Activated T-cell treated with anti-CD3 and anti-CD28 coated beads, Interleukin-2, amount 50 U/mL, for 72 hours (primary cell): ENCODE measurements at places on chromosomes 5 and 9. TPM values are rescaled to one million over a fixed set of nuclear protein-coding genes. Genes with fewer than 3 reads are reported as not detected.

Gene ANXA2R
- 9.9 TPM for total RNA-seq

GRCh38 chr5:118533156-118533555 lies 455.2 kb downstream of the DTWD2 start:
- no peak overlapping the region for H3K4me3 ChIP-seq
- no peaks in the 10 kb centered on the region for H3K27me3 ChIP-seq
- H3K27ac ChIP-seq = no peak overlapping the region
- DNase-seq = no peak
- H3K4me1 ChIP-seq = no peaks in the 10 kb centered on the region

GRCh38 chr5:74642543-74642863 lies 2.0 kb upstream of the ENC1 start:
- no peak overlapping the region for H3K27ac ChIP-seq
- H3K27me3 ChIP-seq = peaks cover 76% of the 10 kb centered on the region
- H3K4me1 ChIP-seq = peaks cover 50% of the 10 kb centered on the region
- H3K36me3 ChIP-seq = no peaks in the 10 kb centered on the region
- peak overlapping the region; percentile 97 for H3K4me3 ChIP-seq

DNA sequence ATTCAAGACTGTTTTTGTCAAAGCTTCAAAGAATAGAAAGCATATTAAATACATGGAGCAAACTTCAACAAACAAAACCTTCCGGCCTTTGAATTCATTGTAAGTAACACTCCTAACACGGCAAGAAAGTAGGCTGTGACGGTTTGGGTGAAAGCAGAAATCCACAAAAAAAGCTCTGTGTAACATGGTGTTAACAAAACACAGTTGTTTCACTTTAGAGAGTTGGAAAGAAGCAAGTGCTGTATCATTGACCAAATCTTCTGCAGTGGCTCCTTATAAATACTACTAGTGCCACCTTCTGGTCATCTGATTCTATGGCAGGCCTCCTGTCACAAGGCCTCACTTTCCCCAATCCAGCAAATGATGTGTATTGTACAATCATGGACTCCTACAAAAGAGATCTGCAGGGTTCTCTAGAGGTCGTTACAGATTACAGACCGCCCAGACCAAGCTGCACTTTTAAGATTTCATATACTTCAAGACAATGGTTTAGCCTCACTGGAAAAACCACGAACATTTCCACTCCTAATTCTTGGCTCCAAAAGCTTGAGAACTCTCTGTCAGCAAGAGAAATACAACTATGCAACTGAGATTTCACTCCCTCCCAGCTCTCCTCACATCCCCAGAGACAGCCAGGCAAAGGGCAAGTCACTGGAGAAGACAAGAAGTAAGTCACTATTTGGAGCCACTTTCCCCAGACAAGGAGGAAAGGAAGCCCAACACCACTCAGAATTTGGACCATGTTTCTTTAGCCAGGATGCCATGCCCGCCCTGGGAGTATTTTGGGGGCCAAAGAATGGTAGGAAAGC lies 196.2 kb downstream of the DTWD2 start:
- H3K27ac ChIP-seq = no peak overlapping the region
- H3K36me3 ChIP-seq = no peaks in the 10 kb centered on the region
- peak; percentile 23 for DNase-seq
- no peaks in the 10 kb centered on the region for H3K27me3 ChIP-seq

GRCh38 chr9:33288828-33289483 lies 1.4 kb upstream of the NFX1 start:
- H3K4me1 ChIP-seq = peaks cover 46% of the 10 kb centered on the region
- DNase-seq = no peak
- H3K27ac ChIP-seq = peak overlapping the region; percentile 64
- peak overlapping the region; percentile 90 for H3K4me3 ChIP-seq
- H3K27me3 ChIP-seq = no peaks in the 10 kb centered on the region

Gene TSLP
- total RNA-seq = 3.6 TPM

Gene PTCH1
- total RNA-seq = 5.9 TPM

- H3K4me3 ChIP-seq = no peak overlapping the region
- no peak for DNase-seq
- no peaks in the 10 kb centered on the region for H3K27me3 ChIP-seq
- peaks cover 24% of the 10 kb centered on the region for H3K4me1 ChIP-seq
These were observed 5.1 kb downstream of the POLR3G start for GRCh38 chr5:90479611-90480385.

DNA sequence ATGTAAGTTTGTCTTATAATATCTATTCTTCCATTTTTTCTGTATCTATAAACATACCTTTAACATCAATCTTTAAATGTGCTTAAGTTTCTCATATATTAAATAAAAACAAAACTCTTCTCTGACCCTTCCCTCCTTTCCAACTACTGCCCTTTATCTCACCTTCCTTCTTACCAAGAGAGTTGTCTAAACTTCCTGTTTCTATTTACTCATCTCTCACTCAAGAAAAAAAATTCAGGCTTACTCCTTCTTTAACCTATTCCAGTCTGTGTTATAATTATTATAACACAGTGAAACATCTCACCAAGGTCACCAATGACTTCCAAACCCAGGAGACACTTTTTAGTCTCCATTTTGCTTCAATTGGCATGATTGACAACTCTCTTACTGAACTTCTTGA lies 140.9 kb downstream of the CCDC171 start:
- H3K27ac ChIP-seq = no peak overlapping the region
- no peak for DNase-seq
- H3K27me3 ChIP-seq = no peaks in the 10 kb centered on the region
- no peaks in the 10 kb centered on the region for H3K36me3 ChIP-seq

GRCh38 chr5:116896001-116896400 lies 321.4 kb upstream of the SEMA6A start:
- H3K27me3 ChIP-seq = no peaks in the 10 kb centered on the region
- DNase-seq = no peak
- H3K4me1 ChIP-seq = no peaks in the 10 kb centered on the region
- H3K36me3 ChIP-seq = no peaks in the 10 kb centered on the region
- no peak overlapping the region for H3K27ac ChIP-seq
- no peak overlapping the region for H3K4me3 ChIP-seq

- H3K36me3 ChIP-seq = no peaks in the 10 kb centered on the region
- no peak overlapping the region for H3K4me3 ChIP-seq
- H3K4me1 ChIP-seq = no peaks in the 10 kb centered on the region
- DNase-seq = no peak
- no peak overlapping the region for H3K27ac ChIP-seq
These were observed 118.7 kb upstream of the SNX2 start for GRCh38 chr5:122656160-122656559.

GRCh38 chr9:68919661-68920060 lies 94.3 kb downstream of the PRKACG start:
- H3K27ac ChIP-seq = no peak overlapping the region
- H3K4me1 ChIP-seq = peaks cover 9% of the 10 kb centered on the region
- no peaks in the 10 kb centered on the region for H3K36me3 ChIP-seq
- DNase-seq = no peak

DNA sequence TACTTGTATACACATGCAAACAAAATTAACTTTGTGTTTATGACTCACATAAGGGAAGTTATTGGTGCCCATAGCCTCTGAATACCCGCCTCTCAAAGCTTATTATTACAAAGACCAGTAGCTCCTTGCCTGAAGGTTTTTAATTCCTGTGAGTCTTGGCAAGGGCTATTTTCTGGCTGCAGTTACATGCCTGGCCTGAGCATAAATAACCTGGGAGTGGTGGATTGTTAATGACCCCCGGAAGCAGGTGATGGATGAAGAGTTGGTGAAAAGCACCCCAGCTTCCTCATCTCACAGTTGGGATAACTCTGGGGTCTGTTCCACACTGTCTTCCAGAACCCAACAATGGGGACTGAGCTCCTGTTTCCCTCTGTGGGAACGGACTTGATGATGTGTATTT lies 594.5 kb downstream of the PDE4D start:
- no peak for DNase-seq
- no peaks in the 10 kb centered on the region for H3K36me3 ChIP-seq
- H3K4me1 ChIP-seq = peaks cover 16% of the 10 kb centered on the region
- no peaks in the 10 kb centered on the region for H3K27me3 ChIP-seq

Gene CDX1
- not detected for total RNA-seq

GRCh38 chr9:71716138-71716909 lies 52.0 kb downstream of the CEMIP2 start:
- DNase-seq = no peak
- peaks cover 5% of the 10 kb centered on the region for H3K4me1 ChIP-seq
- H3K4me3 ChIP-seq = no peak overlapping the region
- no peak overlapping the region for H3K27ac ChIP-seq

Gene RASEF
- total RNA-seq = not detected

DNA sequence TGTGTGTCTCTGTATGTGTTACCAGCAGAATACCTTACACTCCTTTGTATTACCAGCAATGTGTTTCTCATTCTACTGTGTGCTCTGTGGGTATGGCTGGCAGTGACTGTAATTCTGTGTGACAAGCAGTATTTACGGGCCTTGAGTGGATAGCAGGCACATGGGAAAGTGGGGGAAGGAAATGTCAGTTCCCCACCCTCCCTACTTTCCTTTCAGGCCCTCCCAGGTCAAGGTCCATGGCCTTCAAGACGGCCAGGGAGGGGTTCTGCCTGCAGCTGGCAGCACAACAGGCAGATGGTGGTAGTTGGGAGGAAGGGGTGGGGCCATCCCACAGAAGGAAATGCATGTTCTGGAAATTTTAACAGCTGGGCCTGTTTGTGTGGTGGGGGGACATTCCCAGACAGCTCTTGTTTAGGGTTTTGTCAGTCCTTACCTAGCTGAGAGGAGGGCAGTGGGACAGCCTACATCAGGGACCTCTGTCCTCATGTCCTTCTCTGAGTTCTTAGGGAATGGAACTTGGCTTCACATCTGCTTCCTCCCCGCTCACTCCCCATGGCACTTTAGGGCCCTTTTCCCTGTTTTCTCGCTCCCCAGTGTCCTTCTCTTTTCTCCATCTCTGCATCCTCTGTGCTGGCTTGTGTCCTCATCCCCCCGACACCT lies 14.6 kb upstream of the TNIP1 start:
- H3K4me1 ChIP-seq = peaks cover 97% of the 10 kb centered on the region
- H3K27me3 ChIP-seq = peaks cover 15% of the 10 kb centered on the region
- peak overlapping the region; percentile 47 for H3K27ac ChIP-seq
- no peak overlapping the region for H3K4me3 ChIP-seq

Gene NR5A1
- not detected for total RNA-seq

DNA sequence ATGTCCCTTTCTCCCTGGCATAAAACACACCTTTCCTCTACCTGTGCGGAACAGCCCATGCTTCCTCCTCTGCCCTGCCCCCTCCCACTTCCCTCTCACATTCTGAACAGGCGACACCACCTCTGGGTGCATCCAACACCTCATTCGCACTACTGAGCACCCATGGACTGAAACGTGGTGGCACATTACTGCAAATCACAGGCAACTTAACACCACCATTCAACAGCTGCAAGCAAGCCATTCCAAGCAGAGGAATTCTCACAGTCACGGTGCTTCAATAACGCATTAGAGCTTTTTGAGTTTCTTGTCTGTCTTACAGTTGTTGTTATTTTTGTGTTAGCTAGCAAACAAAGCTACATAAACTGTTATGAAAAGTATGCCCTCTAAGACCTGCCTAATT lies 298.2 kb upstream of the TAS2R1 start:
- H3K4me1 ChIP-seq = no peaks in the 10 kb centered on the region
- no peaks in the 10 kb centered on the region for H3K27me3 ChIP-seq
- H3K4me3 ChIP-seq = no peak overlapping the region
- H3K36me3 ChIP-seq = peaks cover 3% of the 10 kb centered on the region
- no peak for DNase-seq

DNA sequence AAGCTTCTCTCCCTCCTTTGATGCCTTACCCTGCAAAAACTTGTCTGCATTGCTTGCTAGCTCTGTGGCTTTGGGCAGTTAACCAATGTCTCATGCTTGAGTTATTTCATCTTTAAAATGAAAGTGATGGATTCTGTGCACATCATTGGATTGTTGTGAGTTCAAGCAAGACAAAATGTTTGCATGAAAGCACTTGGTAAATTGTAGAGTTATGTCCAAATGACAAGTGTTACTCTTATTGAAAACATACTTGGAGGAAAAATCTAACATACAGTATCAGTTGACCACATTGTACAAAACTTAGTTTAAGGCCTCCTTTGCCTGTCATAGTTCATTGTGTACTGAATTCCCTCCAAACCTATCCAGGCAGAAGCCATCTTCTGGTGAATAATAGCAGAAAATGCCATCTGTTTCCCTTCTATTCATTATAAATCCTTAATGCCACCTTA lies 30.0 kb downstream of the TGFBR1 start:
- H3K36me3 ChIP-seq = peaks cover 14% of the 10 kb centered on the region
- H3K4me3 ChIP-seq = peak overlapping the region; percentile 79
- no peak for DNase-seq

DNA sequence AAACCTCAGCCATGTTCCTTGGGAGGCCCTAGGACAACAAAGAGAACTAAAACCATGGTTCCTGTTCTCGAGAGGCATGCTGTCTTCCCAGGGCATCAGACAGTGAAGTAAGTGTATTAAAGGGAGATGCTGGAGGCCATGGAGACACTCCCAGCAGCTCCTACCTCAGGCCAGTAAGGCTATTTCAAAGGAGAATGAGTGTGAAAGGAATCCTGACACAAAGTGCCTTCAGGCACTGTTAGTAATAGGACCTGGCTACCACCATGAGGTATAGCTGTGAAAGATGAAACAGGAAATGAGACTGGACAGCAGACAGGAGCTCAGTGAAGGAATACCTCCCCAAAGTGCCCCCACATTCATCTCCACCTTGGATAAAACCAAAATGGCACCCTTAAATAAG lies 71.0 kb downstream of the FANCC start:
- peaks cover 4% of the 10 kb centered on the region for H3K36me3 ChIP-seq
- DNase-seq = no peak
- H3K4me3 ChIP-seq = no peak overlapping the region
- no peaks in the 10 kb centered on the region for H3K4me1 ChIP-seq

DNA sequence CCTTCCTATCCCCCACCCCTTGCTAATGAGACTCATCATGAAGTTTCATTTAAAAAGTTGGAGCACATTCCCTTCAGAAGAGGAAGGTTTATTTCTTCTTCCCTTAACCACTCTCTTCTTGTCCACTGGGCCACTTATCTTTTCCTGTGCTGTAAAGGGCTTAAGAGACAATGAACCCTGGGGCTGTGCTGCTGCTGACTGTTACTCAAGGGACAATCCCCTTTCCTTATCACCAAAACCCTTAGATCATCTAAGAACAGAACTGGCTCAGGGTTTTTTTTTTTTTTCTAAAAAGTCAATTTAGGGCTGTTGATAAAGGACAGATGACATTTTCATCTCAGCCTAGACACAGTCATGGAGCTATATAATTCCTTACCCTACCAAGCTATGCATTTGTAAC lies 29.6 kb downstream of the CAPSL start:
- peak; percentile 27 for DNase-seq
- H3K4me3 ChIP-seq = peak overlapping the region; percentile 42
- H3K36me3 ChIP-seq = peaks cover 15% of the 10 kb centered on the region
- no peaks in the 10 kb centered on the region for H3K27me3 ChIP-seq
- peaks cover 63% of the 10 kb centered on the region for H3K4me1 ChIP-seq
- peak overlapping the region; percentile 43 for H3K27ac ChIP-seq

DNA sequence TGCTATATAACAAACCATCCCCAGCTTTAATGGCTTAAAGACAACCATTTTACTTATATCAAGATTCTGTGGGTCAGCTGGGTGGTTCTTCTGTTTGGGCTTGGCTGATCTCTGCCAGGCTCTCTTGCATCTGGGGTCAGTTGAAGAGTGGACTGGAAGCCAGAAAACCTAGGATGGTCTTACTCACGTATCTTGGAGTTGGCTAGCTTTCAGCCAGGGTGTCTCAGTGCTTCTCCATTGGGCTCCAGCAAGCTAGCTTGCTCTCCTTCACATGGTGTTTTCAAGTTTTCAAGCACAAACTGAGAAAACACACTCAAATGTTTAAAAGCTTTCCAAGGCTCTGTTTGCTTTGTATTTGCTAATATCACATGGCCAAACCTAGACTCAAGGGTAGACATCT lies 146.8 kb downstream of the PIK3R1 start:
- peaks cover 10% of the 10 kb centered on the region for H3K4me1 ChIP-seq
- H3K4me3 ChIP-seq = no peak overlapping the region
- no peaks in the 10 kb centered on the region for H3K36me3 ChIP-seq
- no peaks in the 10 kb centered on the region for H3K27me3 ChIP-seq
- no peak for DNase-seq
